ENCODE measurements at places on chromosomes 7 and 10.

- peak; percentile 71 for DNase-seq
Measured at GRCh38 chr10:101694674-101695403, at the start of gene FBXW4. FBXW4 (minus strand) TSS chr10:101695170; CDS start chr10:101695105, 65 bp downstream.

DNA sequence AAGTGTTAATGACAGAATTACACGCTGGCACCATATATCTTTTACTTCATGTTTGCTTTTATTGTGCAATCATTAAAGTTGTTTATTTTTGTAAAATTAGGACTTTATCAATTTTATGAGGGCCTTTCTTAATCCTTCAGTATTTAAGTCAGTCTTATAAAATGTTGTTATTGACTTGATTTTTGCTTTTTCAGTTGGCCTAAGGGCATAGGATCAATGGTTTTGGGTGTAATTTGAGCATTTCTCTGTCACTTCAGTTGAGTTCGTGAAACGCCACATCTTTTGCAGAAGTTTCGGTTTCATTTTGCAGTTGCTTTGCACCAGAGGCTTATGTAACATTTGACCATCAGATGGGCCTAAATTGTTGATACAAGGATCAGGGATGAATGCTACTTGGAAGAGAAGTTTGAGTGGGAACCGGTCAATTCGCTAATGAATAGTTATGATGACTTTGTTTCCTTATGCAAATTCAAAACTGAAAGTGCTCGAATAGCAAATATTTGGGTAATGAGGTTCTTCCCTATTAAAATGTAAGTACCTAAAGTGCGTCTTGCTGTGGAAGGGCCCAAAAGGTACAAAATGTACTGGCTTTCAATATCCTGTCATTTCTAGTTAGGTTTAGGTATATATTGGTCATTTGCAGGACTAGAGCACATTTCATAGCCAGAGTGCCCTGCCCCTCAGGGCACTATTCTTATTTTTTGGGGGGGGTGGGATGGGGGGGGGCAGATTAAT is 340.9 kb downstream of the LRMDA start:
- no peak for DNase-seq

DNA sequence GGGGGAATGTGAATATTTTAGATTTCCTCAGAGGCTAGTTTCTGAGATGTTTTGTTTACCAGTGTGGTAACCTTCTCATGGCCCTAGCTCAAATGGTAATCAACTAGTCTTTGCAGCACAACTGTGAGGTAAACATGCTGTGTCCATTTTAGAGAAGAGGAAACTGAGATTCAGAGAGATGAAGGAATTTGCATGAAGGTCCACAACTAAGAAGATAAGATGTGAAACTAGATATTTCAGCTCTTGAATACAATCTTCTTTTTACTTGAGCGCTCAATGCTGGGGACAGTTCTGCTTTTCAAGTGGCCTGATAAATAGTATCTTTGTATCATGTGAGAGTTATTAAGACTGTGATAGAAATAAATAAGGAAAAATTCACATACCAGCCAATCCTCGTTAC is 245.4 kb downstream of the AUTS2 start:
- no peak for DNase-seq

- DNase-seq, result no peak
Measured at GRCh38 chr7:131338691-131339390, 11.2 kb downstream of the MKLN1 start.

DNA sequence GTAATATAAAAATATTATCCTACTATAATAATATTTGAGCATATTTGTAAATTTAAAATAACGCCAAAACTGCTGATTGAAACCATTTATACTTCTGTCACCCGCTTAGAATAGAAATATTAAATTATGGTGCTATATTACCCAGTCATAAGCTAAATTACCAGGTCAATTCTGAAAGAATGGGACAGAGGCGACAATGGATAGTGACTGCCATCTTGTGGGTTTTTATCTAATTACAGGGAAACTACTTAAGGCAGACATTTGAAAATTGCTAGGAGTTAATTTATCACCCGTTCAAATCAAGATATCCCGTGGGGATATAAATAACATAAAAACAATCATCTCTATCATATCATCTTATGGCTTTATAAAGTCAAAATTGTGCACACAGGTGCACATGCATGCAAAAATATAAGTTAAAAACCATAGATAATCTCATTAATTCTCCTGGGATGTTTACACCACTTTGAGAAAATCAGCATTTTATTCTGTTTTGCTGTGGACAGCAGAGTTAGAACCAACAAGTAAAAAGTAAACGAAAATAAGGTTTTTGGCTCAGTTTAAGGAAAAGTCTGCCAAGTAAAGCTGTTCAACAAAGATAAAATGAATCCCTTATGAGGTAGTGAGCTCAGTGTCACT is 41.3 kb upstream of the HPSE2 start:
- DNase-seq, result no peak

- DNase-seq, result no peak
Measured at GRCh38 chr7:12716134-12716681, 28.8 kb downstream of the ARL4A start.
